ENCODE measurements at places on chromosomes 7 and 10.

DNA sequence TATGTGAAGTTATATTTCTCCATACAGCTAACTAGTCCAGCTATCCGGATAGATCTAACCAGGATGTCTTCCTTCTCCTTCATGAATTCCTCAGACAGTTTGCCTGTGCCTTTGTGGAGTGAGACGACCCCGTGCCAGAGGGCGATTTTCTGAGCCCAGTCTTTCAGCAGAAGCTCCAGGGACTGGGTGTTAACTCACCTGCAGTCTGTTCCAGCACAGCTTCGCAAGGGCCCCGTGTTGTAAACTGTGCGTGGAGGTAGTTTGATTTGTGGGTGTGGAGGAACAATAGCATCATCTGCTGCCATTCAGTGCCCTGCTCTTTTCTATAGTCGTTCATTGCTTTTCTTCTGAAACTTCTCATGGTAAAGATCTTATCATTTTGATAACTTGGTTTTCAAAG is 103.8 kb downstream of the INPP5A start:
- DNase-seq, result no peak

GRCh38 chr10:44462338-44462914 is 77.5 kb upstream of the CXCL12 start:
- peak; percentile 34 for DNase-seq

- DNase-seq, result no peak
These were observed 137.2 kb downstream of the LRMDA start for GRCh38 chr10:75568450-75569130.

GRCh38 chr7:71705217-71705616 is 573.3 kb downstream of the GALNT17 start:
- peak; percentile 72 for DNase-seq

- DNase-seq, result peak; percentile 75
These were observed 99.8 kb upstream of the AGBL3 start for GRCh38 chr7:134886353-134887057.

DNA sequence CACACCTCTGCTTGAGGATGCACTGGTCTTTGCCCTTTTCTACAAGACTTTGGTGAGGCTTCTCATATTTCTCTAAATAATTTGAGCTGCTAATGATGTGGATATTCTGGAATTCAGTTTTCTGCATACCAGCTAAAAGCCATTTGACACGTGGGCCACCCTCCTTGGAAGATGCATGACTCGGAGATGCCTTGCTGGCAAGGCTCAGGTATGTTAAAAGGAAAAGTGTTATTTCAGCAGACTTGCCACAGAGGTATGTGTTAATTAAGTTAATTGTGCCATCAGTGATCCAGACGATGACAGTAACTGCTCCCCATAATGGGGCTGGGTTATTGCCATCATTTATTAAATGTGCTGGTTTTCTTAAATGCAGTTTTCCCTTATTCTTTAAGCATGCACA is 8.8 kb upstream of the GFRA1 start:
- DNase-seq, result peak; percentile 36

DNA sequence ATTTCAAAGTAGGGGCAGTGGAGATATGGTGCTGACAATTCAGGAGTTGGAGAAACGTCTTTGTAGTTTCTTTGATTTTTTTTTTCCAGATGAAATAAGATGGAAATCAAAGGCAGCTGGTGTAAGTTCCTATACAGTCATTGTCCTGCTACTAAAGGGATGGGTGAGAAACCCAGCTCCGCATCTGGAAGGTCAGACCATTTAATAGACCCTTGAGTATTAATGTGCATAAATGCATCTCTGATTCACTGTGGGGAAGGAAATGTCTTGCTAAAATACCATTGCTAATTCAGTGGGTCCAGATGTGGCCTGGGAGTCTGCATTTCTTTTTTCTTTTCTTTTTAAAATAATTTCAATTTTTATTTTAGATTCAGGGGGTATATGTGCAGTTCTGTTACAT is 15.5 kb downstream of the ABCB4 start:
- DNase-seq, result no peak

- DNase-seq, result no peak
These were observed 42.1 kb upstream of the RASGEF1A start for GRCh38 chr10:43308986-43309385.

DNA sequence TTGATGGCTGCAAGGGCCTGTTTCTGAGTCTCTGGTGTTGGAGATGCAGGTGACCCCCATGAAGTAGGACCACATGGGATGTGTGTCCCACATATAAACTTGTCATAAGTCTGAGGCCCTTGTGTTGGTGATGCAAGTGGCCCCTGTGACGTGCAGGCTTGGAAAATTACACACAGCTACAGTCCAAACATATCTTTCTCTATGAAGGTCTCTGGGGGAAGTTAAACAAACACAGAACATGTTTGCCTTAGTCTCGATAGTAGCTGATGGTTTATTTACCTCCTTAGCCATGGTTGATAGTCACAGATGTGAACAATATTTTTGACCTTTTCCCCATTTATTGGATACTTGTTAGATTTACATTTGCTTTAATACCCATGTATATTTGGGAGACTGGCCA is 64.7 kb downstream of the ADCY1 start:
- DNase-seq, result no peak

- DNase-seq, result no peak
These were observed 442.3 kb upstream of the AKR1E2 start for GRCh38 chr10:4383651-4384098.

DNA sequence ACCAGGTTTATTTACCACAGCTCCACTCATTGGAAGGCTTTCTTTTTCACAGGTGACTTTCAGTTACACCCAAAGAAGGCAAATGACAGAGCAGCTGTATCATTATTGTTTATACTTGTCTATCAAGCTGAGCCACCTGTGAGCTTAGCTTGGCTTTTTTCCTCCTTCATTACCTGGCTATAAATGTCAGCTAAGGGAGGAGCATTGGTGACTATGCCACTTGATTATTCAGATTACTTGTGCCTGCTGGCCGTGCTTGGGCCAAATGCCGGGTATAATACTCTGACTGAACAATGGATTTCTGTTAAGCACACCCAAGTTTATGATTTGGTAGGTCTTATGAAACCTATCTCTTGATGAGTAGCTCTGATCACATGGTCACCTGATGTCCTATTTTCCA is 9.9 kb upstream of the GNAT3 start:
- no peak for DNase-seq

- no peak for DNase-seq
These were observed 20.3 kb upstream of the PANK1 start for GRCh38 chr10:89665302-89665701.

GRCh38 chr7:36408589-36408988 is 18.9 kb downstream of the ANLN start:
- no peak for DNase-seq

- DNase-seq, result no peak
These were observed 947 bp downstream of the HOXA3 start for GRCh38 chr7:27151341-27151930.

GRCh38 chr7:75628055-75628454 is 110.7 kb downstream of the HIP1 start:
- no peak for DNase-seq

DNA sequence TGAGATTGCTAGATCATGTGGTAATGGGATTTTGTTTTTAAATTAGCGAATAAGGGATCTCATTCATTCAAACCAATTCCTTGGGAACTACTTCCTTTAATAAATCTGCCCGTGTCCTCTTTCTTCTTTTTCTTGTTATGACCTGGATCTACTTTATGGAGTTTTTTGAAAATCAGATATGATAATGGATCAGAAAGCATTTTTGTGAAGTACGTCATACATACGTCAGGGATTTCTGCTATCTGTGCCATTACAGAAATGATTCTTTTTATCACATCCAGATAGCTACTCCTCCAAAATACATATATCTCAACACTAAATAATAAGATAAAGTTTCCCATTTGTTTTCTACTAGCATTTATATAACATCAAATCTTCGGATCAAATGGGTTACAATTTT is 40.2 kb upstream of the STK17A start:
- no peak for DNase-seq

DNA sequence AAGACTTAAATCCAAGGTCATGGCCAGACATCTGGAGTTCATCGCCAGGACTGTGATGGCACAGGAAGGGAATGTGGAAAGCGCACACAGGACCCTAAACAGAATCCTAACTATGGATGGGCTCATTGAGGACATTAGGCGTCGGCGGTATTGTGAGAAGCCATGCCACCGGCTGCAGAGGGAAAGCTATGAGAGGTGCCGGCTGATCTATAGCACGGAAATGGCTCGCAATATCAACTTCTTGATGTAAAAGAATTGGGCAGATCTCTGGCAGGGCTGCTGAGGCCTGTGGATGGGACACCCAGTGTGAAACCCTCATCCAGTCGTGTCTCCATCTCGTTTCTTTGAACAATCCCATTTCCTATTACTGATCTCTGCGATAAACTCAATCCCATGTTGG is 6.3 kb upstream of the CTBP2 start:
- no peak for DNase-seq

- DNase-seq, result no peak
These were observed 162.2 kb downstream of the TFEC start for GRCh38 chr7:115868369-115868768.

DNA sequence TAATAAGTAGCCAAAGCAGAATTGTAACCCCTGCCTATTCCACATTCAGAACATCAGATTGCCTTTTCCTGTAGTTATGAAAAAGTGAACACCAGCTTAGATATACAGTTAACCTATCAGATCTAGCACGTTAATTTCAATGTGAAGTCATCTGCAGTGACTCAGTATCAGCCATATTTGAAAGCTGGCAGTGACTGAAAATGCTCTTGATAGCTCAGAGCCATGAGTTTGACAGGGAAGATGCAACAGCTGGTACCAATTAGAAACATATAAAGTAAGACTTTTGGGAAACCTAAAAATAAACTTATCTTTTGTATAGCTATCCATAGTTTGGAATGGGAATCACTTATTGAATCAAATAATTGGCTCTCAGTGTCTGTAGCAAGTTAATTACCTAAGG is 284.1 kb upstream of the NPSR1 start:
- DNase-seq, result peak; percentile 83

DNA sequence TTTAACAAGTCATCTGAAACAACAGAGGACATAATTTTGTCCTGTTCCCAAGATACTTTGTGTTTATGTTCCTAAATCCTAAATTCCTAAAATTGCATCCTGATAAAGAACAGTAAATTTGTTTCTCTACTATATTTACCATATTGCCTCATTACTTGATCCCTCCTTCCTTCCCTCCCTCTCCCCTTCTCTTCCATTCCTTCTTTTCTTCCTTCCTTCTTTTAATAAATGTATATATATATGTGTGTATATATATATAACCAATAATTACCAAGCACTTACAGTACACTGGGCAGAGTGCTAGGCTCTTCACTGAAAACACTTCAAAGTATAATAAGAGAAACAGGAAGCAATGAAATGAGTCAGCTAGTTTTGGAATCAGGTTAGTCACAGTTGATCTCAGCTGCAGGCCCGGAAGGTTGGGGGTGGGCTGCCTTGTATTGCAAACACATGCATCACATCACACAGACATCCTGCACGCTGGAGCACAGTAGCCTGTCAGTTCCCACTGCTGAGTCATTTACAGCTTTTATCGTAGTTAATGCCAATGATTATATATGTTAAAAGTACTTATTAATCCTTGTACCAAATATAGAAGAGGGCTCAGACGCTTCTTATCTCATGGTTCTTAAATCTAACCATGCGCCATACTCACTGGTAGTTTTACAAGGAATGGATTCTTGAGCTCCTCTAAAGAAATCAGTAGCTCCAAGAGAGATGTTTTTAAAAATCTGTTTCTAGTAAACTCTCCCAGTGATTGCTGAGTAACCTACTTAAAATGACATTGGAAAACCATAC is 551.7 kb downstream of the GRM8 start:
- DNase-seq, result peak; percentile 98

DNA sequence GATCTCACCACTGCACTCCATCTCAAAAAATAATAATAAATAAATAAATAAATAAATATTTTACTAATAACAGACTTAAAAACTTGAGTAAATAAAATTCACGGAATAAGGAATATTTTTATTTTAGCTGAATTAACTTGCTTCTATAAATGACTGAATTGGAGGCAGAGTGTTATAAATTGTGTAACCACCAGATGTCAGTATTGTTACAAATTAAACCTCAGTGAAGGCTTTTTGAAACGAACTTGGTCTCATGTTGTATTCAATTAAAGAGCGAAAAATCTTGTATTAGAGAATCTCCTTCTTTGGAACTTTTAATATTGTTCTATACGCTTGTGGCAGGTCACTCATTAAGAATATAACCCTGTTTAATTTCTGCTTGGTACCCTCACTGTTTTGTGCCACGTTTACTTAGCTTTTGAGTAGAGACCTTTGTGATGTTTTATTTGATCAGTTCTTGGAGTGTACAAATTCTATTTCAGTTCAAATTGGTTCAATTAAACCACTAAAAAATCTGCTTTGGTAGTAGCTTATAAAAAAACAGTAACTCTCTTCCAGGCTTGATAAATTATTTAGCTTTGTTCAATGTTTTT is 45.6 kb upstream of the SCIN start:
- DNase-seq, result peak; percentile 51

- DNase-seq, result no peak
These were observed 1129.6 kb downstream of the SORCS3 start for GRCh38 chr10:105770524-105771212.

- no peak for DNase-seq
These were observed 108.1 kb downstream of the GPR26 start for GRCh38 chr10:123774132-123774742.

- no peak for DNase-seq
These were observed 167.7 kb downstream of the NSUN6 start for GRCh38 chr10:18483516-18484186.

GRCh38 chr7:107693396-107693795 is 32.8 kb downstream of the SLC26A4 start:
- DNase-seq, result no peak

DNA sequence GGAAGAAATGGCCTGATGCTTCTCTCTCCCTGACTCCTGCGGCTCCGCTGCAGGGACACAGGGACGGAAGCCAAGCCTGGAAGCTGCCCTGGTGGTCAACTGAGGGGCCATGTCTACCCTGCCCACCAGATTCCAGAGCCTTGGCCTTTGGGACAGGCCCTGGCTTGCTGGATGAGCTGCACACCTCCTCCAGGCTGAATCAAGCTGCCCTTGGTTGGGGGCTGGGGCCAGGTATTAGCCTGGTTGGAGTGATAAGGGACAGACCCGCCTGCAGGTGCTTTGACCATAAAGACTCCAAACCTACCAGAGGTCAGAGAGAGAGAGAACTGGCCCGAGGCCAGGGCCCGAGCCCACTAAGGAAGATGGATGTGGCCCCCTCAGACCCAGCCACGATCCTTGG is 30.1 kb downstream of the CRHR2 start:
- no peak for DNase-seq

GRCh38 chr7:92115821-92116220 is 18.5 kb downstream of the CYP51A1 start:
- DNase-seq, result no peak

DNA sequence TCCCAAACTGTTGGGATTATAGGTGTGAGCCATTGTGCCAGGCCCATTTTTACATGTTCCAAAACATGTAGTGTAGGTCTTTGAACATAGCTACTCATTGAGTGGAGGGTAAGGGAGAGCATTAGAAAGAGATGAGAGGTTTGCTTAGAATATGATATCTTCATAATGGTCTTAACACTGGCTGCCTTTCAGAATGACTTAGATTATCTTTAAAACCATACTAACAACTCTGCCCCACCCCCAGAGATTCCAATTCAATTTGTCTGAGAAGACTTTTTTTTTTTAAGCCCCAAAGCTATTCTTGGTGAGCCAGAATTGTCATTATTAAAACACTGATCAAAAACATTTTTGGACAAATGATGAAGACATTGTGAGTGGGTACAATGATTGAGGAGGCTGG is 168.9 kb downstream of the PHTF2 start:
- DNase-seq, result no peak
